ENCODE measurements at places on chromosomes 16 and 17. TPM values are rescaled to one million over a fixed set of nuclear protein-coding genes. Genes with fewer than 3 reads are reported as not detected.

Gene VMO1
- total RNA-seq = not detected

Gene HERPUD1
- 51.7 TPM for total RNA-seq

Gene ANKFN1
- total RNA-seq = not detected

Gene TMEM100
- 0.12 TPM for total RNA-seq

Gene PRSS27
- 0.05 TPM for total RNA-seq

Gene SRSF2
- 305 TPM for total RNA-seq

Data from glomerular endothelial cell (primary cell).